ENCODE measurements at places on chromosomes 11 and 22.

DNA sequence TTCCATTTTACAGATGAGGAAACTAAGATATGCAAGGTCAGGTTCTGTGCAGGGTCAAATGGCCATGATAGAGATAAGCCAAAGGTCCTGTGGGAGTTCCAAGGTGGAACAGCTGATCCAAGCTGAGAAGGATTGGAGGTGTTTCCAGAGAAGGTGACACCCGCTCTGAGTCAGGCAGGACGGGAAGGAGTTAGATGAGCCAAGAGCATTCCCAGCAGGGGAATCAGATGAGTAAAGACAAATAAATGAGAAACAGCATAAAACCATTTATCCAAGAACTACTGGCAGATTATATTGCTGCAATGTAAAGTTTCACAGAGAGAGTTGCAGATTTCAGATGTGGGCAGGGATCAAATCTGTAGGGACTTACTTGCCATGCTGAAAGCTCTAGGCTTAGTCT lies 18.9 kb upstream of the HEPHL1 start:
- DNase-seq = no peak

GRCh38 chr11:7332451-7332850 lies 80.7 kb downstream of the SYT9 start:
- no peak for DNase-seq

GRCh38 chr11:46351148-46351547 lies 3.9 kb downstream of the DGKZ start:
- no peak for DNase-seq

DNA sequence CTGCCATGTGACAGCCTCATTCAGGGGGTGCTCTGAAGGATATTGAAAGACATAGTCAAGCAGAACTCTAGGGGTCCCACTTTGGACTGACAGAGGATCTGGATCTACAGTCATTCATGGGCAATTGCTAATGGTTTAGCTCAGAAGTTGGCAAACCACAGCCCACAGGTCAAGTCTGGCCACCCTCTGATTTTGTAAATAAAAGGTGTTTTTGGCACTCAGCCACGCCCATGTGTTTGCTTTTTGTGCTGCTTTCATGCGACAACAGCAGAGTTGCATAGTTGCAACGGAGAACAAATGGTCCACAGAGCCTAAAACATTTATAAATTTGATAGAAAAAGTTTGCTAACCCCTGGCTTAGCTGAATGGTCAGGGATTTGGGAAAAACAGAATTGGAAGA lies 41.7 kb downstream of the RPS6KA4 start:
- no peak for DNase-seq

DNA sequence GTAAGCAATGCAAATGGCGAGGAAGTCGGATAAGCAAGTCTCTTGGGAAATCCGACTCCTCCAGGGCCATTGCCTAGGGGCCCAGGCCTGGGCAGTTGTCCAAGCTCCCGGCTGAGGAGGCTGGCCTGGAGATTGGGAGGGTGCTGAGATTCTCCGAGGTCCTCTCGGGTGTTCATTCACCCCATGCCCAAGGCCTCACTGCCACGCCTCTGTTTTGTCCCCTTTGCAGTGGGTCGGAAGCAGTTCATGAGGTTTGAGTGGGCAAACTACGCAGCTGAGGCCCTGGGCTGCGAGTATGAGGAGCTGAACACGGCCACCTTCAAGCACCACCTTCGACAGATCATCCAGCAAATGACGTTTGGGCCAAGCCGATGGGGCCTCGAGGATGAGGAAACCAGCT lies 81.3 kb downstream of the MYO18B start:
- DNase-seq = no peak

DNA sequence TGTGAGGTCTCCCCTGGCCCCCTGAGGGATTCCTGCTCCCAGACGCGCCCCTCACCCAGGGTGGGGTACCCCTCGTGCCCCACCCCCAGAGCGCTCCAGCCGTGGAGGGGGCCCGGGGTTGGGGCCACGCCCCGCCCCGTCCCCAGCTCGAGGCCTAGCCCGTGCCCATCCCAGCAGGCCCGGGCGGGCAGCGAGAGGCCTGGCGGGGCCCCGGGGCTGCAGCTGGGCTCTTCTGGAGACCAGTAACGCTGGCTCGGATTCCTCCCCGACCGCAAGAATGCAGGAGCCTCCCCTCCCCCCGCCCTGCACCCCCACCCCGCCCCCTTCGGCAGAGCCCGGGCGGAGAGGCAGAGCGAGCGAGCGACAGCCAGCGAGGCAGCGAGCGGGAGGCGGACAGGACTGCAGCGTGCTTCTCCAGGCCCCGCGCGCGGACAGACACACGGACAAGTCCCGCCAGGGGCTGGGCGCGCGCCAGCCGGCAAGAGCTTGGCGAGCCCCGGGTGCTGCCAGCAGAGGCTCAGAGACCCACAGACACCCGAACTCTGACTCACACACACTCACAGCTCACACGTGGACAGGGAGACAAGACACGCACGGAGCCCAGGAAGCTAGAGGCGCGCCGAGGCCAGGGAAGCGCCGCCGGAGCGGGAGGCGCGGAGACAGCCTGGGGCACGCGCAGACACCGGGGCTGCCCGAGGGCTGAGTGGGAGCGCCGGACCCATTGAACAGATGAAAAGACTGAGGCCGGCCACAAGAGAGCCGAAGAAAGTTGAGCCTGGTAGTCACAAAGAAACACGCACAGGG lies 15.2 kb downstream of the BCL9L start:
- DNase-seq = peak; percentile 64

DNA sequence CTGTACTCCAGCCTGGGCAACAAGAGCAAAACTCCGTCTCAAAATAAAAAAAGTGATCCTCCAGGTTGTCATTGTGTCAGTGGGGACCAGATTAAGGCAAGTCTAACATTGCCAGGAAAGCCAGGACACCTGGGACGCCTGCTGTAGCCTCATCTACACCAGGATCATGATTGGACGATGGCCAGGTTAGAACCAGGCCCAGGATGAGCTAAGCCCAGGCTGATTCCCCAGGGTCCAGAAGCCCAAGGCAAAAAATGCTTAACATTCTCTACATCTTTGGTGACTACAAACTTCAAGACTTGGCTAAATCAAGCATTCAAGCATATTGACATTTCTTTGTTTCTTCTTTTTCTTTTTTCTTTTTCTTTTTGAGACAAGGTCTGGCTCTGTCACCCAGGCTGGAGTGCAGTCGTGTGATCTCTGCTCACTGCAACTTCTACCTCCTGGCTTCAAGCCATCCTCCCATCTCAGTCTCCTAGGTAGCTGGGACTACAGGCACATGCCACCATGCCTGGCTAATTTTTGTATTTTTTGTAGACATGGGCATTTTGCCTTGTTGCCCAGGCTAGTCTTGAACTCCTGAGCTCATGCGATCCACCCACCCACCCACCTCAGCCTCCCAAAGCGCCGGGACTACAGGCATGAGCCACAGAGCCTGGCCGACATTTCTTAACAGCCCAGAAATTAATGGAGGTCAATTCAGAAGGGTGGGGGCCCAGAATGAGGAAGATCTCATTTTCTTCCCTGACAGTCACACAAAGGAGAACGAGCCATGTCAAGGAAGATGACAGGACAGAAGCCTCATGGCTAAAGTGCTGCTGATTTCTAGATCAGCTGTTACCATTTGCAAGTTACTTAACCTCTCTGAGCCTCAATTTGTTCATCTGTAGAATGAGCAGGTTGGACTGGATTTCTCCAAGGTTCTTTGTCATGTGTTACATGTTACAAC lies 12.5 kb upstream of the PTPRJ start:
- no peak for DNase-seq

GRCh38 chr22:25749420-25750169 lies 7.6 kb downstream of the MYO18B start:
- no peak for DNase-seq

DNA sequence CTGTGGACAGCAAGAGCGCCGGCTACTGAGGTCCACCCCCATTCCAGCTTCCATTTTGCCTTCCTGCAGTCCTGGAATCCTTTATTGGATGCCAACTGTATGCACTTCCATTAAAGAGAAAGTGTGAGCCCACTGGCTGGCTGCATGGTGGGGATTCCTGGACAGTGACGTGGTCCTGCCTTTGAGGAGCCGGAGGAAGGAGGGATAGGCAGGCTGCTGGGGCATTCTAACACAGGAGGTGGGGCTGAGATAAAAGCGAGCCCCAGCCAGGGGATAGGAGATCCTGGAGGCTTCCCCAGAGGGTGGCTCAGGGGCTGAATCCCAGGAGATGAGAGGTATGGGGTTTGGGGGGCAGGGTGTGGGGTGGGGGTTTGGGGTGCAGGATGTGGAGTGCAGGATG lies 984.7 kb downstream of the BRD1 start:
- no peak for DNase-seq

DNA sequence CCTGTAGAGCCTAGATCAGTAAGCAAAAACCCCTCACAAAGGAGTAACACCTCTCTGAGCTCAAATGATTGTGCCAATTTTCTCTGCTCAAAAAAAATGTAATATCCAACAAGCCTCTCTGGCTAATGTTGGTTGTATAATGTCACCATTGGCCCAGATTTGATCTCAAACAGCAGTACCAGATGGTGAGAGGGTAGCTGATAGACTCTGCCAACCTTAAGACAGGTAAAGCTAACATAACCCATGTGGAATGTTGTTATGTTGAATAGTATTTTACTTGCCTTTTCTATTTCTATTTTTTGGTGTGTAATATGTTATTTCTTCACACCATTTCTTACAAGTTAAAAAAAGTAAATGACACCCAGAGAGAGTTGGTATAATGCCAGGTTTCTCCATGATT lies 166.7 kb upstream of the GUCY1A2 start:
- no peak for DNase-seq

DNA sequence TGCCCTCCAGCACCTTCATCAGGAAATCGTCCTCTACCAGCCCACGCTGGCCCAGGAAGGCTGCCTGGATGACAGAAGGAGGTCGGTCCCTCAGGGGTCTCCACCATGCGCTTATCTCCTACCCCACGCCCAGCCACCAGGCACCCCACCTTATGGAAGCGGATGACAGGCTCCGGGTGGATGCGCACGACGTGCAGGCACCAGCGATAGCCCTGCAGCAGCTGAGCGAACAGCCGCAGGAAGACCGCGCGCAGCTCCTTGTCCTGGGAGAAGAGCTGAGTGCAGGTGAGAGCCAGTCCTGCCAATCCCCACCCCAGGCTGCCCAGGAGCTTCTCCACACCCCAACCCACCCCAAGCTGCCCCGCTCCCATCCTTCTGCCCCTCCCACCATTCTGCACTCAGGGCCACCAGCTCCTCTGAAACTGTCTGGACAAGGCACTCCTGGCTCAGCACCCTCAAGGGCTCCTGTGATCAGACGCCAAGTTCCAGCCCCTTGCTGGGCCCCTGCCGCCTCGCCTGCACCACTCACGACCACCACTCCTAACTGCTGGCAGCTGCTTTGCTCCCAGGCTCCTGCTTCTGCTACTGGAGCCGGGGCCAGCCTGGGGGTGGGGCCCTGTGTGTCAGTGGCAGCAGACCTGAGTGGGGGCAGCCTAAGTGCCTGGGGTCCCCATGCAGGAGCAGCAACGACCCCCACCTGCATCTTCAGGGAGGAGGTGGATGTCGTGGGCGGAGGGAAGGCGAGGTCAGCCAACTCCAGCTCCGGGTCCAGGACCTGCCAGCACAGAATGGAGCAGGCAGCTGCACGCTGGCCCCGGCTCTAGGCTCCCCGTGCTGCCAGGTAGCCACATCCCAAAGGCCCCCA lies 9.5 kb downstream of the SBF1 start:
- DNase-seq = no peak
